ENCODE measurements at places on chromosomes 11 and 22.

- no peak for DNase-seq
These were observed 41.2 kb upstream of the LYVE1 start for GRCh38 chr11:10609636-10610035.

DNA sequence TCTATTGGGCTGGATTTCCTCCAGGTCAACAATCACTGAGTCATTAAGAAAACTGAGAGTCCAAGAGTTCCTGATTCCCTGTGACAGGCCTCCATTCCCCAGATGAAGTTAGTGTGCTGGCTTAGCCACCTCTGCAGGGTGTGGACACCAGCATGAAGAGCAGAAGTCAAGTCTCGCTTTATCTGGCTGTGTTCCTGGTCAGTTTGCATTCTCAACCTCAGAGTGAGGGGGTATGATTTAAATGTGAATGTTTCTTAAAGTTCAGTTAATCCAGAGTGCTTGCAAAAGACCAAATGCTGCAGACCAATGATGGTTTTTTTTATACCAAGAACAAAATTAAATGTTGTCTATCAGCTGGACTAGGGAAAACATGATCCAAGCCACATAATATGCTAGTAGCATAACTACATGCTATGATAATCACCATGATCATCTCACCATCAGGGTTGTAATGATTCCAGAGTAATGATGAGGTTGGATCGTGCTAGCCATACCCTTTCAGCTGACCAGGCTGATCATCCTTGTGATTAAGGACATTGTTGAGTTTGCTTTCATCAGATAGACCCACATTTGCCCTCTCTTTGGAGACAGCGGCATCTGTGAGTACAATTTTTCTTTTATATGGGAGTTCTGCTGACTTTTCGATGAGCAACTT, 145.8 kb upstream of the ARHGAP20 start:
- DNase-seq, result no peak

DNA sequence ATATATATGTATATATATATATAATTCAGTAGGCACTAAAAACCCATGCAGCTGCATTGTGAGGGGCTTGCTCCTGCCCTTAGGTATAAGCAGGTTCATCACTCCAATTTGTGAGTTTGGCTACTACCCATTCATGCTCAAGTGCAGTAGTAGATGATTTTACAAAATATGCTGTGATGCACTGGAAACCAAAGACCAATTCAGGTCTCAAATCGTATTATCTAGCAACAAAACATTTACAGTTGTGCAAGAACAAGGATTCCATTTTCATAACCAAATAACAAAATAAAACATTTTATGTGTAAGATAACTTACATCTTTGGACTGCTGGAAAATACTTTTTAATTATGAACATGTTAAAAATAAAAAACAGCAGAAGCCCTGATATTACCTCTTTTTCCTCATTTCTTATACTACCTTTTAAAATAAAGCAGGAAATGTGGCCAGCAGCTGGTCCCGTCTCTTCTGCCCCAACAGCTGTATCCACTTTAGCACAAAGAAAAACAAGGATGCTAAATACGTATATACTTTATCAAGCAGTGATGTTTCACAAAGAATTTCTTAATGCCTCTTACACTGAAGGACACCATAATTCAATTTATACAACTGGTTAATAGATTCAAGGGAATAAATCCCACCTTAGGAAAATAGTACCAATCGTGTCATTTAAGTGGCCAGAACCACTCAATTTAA, 2.8 kb downstream of the CREBZF start:
- DNase-seq, result no peak

DNA sequence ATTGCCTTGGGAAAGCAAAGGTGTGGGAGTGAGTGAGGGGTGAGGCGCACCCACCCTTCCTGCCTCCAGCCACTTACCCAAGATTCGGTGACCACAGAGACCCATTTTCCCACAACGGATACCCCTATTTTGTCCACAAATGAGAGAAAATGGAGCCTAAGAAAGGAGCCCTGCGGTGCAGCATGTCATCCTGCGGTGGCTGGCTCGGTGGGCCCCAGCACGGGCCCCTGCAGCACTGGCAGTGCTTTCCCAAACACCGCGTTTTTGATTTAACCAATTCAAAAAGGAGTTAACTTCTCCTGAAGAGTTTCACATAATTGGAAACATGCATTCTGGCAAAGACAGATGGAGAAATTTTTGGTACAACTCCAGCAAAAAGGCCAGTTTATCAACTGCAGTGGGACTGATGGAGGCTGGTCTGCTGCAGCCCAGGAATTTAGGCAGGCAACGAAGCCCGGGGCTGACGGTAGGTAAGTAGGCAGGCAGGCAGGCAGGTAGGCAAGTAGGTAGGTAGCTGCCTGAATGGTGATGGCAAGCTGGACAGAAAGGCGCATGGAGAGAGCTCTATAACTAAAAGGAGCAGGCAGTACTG, 84.2 kb downstream of the FDX1 start:
- no peak for DNase-seq

- DNase-seq, result no peak
These were observed 60.7 kb upstream of the FADD start for GRCh38 chr11:70142221-70142875.

DNA sequence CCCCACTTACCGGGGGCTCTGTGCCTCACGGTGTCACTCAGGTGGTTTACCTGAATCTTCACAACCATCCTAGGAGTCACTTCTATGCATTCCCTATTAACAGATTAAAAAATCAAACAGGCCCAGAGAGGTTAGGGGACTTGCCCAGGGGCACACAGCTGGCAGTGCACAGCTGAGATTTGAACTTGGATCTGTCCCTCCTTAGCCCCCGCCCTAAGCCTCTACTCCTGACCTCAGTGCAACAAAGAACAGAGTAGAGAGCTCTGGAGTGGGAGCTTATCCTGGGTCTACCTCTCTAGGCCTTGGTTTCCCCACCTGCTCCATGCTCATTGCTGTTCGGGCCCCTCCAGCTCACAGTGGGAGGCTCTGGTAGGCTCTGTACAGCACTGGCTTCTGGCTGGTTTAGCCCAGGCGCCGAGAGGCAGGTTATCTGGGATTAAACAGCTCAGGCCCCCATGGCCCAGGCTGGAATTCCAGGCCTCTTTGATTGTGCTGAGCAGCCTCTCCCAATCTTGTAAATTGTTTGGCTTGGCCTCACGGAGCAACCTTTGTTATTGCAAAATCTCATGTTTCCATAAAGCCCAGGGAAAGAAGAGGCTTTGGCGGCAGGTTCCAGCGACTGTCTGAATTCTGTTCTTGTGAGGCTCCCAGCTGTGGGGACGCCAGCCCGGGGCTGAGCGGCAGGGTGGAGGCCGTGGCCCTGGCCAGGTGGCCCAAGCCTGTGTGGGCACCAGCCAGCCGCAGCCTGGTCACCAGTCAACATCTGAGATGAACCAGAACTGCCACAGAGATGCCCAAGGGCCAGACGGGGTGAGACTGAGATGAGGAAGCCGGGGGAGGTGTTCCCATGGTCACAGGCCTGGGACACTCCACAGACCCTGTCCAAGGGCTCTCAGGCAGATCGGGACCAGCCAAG, 28.9 kb upstream of the SHISAL1 start:
- no peak for DNase-seq

DNA sequence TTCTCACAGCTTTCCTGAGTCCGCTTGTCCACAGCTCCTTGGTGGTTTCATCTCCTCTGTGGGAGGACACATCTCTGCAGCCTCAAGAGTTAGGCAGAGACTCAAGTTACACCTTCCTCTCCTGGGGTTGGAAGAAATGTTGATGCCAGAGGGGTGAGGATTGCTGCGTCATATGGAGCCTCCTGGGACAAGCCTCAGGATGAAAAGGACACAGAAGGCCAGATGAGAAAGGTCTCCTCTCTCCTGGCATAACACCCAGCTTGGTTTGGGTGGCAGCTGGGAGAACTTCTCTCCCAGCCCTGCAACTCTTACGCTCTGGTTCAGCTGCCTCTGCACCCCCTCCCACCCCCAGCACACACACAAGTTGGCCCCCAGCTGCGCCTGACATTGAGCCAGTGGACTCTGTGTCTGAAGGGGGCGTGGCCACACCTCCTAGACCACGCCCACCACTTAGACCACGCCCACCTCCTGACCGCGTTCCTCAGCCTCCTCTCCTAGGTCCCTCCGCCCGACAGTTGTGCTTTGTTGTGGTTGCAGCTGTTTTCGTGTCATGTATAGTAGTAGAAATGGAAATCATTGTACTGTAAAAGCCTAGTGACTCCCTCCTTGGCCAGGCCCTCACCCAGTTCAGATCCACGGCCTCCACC, 11.7 kb downstream of the RASD2 start:
- DNase-seq, result peak; percentile 71

DNA sequence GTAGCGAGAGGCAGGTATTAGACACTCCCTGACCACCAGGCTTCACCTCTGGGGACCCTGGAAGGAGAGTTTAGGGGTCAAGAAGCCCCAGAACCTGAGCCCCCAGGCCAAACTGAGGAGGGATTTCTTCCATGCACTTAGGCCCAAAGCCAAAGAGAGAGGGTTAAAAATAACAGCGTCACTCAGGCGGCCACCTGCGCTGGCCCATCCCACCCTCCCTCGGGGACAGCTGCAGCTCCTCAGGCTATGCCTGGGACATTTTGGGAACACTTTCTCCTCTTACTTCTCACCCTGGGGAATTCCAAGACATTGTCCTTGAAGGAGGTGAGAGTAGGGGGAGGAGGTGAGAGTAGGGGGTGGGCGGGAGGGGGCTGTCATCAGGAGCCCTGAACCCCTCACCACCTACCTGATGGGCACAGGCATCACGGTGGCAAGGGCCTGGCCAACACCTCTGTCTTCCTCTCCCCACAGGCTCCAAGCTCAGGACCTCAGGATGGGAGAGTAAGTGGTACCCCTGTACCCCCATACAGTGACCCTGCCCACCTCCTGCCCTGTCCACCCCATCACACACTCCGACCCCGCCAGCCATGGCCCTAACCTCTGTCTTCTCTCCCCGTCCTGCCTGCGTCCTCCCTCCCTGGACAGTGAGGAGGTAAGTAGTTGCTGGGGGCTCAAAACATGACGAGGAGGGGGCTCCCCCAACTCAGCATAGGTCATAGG, 583 bp downstream of the TNNI2 start:
- DNase-seq, result no peak

DNA sequence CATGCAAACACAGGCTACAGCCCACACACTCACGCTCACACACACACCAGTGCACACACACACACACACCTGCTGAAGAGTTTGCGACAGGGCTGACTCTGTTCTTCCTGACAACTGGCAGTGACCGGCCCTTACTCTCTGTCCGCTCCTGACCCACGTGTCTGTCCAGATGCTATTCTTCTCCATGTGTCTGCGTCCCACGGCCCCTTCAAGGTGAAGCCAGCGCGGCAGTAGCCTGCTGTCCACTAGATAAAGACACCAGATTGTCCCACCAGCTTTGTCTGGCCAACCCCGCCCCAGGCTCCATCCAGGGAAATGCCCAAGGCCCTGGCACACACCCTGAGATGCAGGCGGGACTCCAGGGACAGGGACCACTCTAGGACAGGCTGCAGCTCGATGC, 713.9 kb downstream of the BRD1 start:
- no peak for DNase-seq
